ENCODE measurements at places on chromosomes 5 and 9.
A peak's percentile ranks its signal among the peaks of the same experiment; 100 is the strongest.

DNA sequence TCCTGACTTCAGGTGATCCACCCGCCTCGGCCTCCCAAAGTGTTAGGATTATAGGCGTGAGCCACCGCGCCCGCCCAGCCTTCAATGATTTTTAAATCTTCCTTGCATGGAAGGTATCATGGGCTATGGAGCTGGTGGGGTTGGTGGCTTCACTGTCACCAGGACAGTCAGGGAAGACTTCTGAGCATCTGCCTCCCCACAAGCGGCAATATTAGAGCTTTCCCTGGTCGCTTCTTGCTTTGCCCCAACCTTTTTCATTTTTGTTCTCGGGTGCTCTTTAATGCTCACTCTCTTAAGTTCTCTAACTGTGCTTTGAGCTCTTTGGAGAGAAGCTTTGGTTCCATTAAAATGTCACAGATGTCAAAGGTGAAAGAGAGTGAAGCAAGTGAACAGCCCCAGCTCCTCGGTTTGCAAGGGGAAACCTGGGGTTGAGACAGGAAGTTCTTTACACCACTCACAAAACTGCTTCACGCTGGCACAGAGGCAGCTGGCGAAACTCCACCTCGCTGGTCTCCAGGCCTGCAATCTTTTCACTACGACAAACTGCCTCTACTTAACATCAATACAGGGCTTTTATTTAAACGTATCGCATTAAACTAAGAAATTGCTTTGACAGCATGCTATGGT is 142.5 kb upstream of the RETREG1 start:
- no peak for DNase-seq

- no peak for DNase-seq
Observed at GRCh38 chr5:67053229-67053628, 143.4 kb downstream of the CD180 start.

DNA sequence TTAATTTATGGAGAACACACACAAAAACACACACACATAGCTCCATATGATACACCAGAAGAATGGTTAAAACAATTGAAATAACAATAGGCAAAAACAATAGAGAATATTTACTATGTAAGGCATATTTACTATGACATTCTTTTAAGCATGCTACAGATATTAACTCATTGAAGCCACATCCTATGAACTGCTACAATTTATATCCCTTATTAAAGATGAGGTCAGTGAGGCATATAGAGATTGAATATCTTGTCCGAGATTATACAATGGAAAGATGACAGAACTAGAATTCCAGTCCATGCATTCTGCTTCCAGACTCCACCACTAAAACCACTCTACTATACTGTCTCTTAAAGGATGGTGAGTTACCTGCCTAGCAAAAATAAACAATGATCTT is 60.7 kb downstream of the ADAMTS12 start:
- DNase-seq, result no peak

GRCh38 chr5:120532835-120533234 is 68.7 kb downstream of the PRR16 start:
- DNase-seq, result no peak

DNA sequence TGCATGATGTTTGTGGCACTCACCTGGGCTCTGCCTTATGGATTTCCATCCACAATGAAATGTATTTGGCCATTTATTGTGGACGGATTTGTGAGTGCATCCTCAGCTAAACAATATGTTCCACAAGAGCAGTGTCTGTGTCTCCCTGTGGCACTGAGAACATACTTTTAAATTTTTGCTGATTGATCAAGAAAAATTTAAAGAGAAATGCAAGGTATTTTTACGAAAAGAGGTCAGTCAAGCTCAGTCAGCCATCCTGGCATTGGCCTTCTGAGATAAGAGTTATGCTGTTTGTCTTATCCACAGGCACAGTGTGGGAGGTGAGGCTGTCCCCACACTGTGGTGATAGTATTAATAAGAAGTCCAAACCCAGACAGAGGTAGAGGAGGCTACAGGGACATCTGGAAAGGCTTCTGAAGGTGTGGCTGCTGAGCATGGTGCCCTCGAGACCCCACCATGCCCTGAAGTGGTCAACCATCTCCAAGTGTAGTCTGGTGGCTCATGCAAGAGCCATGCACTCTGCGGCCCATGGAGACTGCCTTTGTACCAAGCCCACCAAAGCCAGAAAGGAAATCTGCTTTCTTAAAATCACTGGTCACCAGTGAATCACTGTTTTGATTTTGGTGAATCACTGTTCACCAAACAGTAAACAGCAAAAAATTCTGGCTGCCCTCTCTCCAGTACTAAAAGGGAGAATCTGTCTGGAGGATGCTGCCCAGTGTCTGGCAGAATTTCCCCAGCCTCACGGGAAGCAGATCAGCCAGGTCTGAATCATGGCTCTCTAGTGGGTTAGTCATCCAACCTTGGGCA is 28.8 kb downstream of the SPOCK1 start:
- peak; percentile 88 for DNase-seq

DNA sequence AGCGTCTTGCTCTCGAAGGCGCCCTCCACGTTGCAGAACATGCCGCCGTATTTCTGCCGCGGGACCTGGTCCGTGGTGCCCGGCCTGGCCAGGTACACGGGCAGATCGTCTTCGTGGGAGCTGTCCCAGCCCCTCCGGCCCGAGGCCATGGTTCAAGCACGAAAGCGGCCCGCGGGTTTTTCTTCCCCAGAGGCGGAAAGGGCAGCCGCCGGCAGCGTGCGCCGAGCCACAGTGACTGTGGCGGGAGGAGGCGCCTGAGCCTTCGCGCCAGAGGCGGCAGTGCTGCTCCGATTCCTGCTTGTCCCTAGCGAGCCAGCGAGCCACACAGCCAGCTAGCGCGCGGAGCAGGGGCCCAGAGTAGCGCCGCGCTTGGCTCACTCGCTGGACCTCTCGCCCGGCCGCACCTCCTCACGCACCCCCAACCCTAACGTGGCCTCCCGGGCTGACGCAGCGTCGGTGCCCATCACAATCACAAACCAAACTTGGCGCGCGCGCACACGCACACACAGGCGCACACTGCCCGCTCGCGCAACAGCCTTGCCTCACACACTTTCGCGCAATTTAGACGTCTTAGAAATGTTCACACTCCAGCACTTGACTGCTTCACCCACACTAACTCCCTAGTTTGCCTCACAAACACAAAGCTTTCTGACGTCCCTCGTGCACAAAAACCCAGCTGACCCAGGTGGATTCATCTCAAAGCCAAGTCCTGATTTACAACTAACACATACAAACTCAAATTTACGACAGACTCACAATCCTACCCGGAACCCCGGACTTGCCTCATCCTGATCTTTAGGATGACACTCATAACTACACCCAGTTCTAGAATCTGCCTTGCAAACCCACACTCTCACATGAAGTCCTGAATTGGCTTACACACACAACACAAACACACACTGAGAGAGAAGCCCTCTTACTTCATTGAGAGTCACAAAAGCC is at the start of gene DPYSL3:
TSS of gene DPYSL3 (minus strand) at position 359 of the 942 bp plus-strand sequence. CDS start at position 149, 210 bp downstream.
- peak; percentile 79 for DNase-seq

- no peak for DNase-seq
Observed at GRCh38 chr9:105332471-105332870, 88.0 kb downstream of the SLC44A1 start.

GRCh38 chr5:132776131-132776937 is 705 bp downstream of the SEPTIN8 start:
- peak; percentile 46 for DNase-seq

DNA sequence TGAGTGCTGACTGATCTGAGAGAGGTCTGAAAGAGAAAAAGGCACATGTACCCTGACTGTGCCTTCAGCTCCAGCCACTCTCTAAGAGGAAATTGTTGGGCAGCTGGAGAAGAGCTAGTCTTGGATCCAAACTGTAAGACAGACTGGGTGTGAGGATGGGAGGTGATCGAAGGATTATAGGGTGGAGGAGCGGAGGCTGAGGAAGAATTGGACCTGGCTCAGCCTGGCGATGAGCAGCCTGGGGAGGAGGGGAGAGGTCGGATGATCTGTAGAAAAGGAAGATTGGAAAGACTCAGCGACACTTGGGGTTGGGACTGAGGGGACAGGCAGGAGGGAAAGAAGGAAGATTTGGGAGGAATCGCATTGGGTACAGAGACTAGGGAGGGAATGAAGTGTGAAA is 98.6 kb upstream of the SLC25A48 start:
- no peak for DNase-seq

DNA sequence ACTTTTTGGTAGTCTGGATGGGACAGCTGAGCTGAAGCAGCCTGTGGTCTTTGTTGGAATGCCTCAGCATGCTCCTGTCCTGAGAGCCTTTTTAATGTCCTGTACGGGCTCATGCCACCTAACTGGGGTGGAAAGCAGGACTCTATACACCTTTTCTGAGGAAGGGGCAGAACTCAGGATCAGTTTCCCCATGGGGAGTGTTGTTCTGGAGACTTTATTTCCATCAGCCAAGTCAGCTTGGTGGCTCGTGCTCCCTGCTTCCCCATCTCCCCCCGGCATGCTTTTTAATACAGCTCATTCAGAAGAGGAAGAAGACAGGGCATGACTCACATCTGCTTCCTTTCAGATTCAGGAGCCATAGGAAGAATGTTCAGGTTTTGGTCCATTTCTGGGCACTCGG is 5.1 kb upstream of the SEPTIN8 start:
- DNase-seq, result peak; percentile 36

DNA sequence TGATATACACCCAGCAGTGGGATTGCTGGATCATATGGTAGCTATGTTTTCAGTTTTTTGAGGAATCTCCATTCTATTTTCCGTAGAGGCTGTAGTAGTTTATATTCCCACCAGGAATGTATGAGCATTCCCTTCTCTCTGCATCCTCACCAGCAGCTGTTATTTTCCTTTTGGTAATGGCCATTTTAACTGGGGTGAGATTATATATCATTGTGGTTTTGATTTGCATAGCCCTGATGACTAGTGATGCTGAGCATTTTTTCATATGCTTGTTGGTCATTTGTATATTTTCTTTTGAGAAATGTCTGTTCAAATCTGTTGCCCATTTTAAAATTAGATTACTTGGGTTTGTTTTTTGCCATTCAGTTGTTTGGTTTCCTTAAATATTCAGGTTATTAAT is 11.2 kb upstream of the PPIC start:
- no peak for DNase-seq

- DNase-seq, result peak; percentile 6
Observed at GRCh38 chr5:158642879-158643278, 456.8 kb downstream of the EBF1 start.

DNA sequence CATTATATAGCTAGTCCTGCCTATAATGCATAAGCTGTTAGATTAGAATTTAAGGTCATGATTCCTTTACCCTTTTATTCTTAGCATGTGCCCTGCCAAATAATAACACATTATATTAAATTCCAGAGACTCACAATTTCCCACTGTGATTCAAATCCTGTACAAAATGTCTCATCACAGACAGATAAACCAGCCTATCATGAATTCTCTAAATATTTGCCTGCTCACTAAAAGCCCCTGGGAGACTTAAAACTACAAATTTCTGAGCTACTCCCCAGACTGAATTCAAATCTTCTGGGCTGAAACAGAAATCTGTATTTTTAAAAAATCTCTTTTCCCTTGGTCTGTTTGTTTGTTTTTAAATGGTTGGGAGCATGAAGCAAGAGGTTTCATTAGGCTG is 32.7 kb downstream of the GAPT start:
- no peak for DNase-seq

Measured in fibroblast of villous mesenchyme (primary cell).